K562 (cell line): ENCODE measurements at places on chromosomes 16 and 17. TPM values are rescaled to one million over a fixed set of nuclear protein-coding genes. Genes with fewer than 3 reads are reported as not detected.

Gene TUBG2
- 0.78 and 0.80 TPM in 2 replicates for total RNA-seq

GRCh38 chr17:20244671-20245070, 222.7 kb downstream of the LGALS9B start:
- H3K36me3 ChIP-seq = no peaks in the 10 kb centered on the region
- H3K4me1 ChIP-seq = no peaks in the 10 kb centered on the region
- H3K27ac ChIP-seq = no peak overlapping the region
- DNase-seq = no peak

DNA sequence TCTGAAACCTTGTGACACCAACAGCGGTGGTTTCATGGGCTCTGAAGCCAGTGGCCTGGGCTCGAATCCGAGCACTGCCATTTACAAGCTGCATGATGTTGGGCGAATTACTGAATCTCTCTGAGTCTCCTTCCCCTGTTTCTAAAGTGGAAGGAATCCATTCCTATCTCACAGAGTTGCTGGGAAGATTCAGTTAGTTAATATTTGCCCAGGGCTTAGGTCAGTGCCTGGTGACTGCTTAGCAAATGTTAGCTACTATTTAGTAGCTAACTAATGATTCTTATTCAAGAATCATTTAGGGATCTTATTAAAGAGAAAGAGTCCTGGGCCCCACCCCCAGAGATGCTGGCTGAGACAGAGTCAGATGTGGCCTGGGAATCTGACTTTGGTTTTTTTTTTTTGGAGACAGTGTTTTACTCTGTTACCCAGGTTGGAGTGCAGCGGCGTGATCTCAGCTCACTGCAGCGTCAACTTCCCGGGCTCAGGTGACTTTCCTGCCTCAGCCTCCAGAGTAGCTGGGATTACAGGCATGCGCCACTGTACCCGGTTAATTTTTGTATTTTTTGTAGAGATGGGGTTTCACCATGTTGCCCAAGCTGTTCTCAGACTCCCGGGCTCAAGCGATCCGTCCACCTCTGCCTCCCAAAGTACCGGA, 33.6 kb upstream of the RAI1 start:
- no peak for DNase-seq
- H3K4me1 ChIP-seq = no peaks in the 10 kb centered on the region
- H3K4me3 ChIP-seq = no peak overlapping the region
- H3K36me3 ChIP-seq = no peaks in the 10 kb centered on the region
- H3K27me3 ChIP-seq = peaks cover 13% of the 10 kb centered on the region

DNA sequence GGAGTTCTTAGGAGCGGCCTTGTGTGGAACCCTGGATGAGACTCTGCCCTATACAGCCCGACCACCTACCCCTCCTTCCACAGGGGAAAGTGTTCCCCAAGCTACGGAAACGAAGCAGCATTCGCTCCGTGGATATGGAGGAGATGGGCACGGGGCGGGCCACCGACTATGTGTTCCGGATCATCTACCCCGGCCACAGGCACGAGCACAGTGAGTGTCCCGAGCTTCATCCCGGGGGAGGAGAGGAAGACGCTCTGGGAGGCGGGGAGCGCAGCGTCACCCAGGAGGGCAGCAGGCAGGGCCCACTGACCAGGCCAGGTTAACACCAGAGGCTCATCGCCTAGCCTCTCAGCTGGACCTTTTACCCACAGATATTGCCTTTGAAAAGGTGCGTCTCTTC, 27.8 kb downstream of the SGSM2 start:
- DNase-seq = no peak
- no peaks in the 10 kb centered on the region for H3K36me3 ChIP-seq
- no peaks in the 10 kb centered on the region for H3K4me1 ChIP-seq
- no peaks in the 10 kb centered on the region for H3K27me3 ChIP-seq
- no peak overlapping the region for H3K27ac ChIP-seq

Gene DNAI2
- total RNA-seq = not detected in 2 replicates

GRCh38 chr17:45740553-45741330, 43.4 kb upstream of the CRHR1 start:
- no peaks in the 10 kb centered on the region for H3K4me1 ChIP-seq
- peaks cover 20% of the 10 kb centered on the region for H3K27me3 ChIP-seq
- H3K27ac ChIP-seq = no peak overlapping the region
- no peaks in the 10 kb centered on the region for H3K36me3 ChIP-seq
